Parietal lobe (tissue), 2 donors: ENCODE measurements at places on chromosomes 11 and 22. TPM values are rescaled to one million over a fixed set of nuclear protein-coding genes. Genes with fewer than 3 reads are reported as not detected.

Gene DLG2
- total RNA-seq, result 482 TPM

Gene ZDHHC8
- total RNA-seq, result 9.7 TPM

Gene HORMAD2
- not detected for total RNA-seq

Gene KRTAP5-10
- not detected for total RNA-seq

Gene PKP3
- not detected for total RNA-seq

Gene NR1H3
- total RNA-seq, result 10.3 TPM

Gene SORL1
- 116 TPM for total RNA-seq
